ENCODE measurements at places on chromosomes 12 and 14. TPM values are rescaled to one million over a fixed set of nuclear protein-coding genes. Genes with fewer than 3 reads are reported as not detected.

- DNase-seq: no peak
Observed at GRCh38 chr12:12008931-12009611, 61.7 kb upstream of the BCL2L14 start.

DNA sequence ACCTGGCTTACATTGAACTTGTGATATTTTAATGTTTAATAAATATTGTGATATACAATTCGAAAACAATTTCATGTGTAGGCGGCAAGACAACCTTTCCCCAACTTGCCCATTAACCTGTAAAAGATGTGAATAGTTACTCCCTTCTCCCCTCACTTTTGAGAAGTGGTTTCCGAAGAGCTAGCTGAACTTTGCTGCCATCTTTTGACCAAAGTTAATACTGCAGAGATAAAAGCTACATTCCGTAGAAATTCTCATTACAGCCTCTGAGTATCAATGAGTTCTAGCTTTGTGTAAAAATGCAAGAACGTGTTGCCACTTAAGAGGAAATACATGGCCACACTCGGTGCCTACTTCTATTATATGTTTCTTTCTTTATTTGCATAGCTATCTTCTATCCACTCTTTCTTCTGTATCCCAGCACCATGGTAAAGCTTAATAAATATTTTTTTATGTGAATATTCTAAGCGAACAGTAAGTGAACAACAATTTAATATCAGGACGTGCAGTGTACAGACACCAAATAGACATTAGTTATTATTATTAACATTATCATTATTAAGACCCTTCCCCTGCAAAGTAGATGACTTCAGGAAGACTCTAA is 105.1 kb upstream of the TMEM260 start:
- no peak for DNase-seq

- DNase-seq: no peak
Observed at GRCh38 chr12:125552295-125552694, 487.1 kb downstream of the AACS start.

OR4K14 gene
- not detected for total RNA-seq

RASSF8 gene
- total RNA-seq: 37.8 TPM

Data from cardiac septum (tissue), 1 donor.